ENCODE measurements at places on chromosomes 7 and 10.

DNA sequence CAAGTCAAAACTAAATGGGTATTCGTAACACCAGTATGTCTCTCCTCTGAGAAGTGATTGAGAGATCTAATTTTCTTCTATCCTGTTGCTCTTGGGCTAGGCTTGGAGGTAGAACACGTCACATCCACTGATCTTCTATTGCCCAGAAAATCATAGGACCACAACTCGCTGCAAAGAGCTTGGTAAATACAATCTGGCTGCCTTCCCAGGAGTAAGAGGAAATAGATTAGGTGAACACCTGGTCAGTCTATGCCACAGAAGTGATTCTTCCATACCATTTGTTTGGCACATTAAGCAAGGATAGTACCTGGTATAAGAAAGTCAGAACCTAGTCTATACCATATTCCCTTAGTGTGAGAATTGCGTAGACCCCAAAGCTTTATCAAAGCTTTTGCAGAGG is 129.3 kb upstream of the PHYHIPL start:
- DNase-seq: no peak

DNA sequence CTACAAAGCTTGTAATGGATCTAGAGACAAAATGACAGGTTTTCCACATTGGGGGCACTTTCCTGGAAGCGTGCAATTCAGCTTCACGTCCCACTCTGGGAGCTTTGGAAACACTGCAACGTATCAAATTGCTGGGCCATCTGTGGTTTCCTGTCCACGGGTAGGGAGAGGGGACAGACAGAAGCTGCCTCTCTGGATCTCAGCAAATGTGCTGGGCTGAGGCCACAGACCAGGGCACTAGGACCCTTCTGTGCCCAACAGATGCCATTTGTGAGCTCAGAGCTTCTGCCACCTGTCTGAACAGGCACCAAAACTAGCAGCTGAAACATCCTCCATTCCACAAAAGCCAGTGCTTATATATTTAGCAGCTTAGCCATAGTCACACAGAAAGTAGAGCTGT is 40.9 kb upstream of the FRMD4A start:
- DNase-seq: no peak

GRCh38 chr10:87054373-87055295 is 34.5 kb downstream of the FAM25A start:
- no peak for DNase-seq

DNA sequence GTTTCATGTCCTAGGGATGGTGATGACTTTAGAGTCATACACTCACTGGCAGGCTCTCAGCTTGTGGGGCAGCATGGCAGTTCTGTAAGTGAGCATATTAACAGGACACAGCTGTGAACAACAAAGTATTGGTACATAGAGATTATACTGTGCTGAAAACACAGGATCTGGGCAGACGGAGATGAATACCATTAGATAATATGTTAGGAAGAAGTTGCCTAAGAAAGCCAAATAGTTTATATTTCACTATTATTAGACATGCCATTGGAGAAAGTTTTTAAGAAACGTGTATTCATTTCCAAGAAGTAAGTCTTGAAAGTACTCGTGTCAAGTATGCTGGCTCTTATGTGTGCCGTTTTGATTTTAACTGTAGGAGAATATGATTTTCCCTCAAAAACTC is 274.5 kb downstream of the INHBA start:
- no peak for DNase-seq

- peak; percentile 53 for DNase-seq
Measured at GRCh38 chr10:28241741-28242399, 61.0 kb downstream of the MPP7 start.

DNA sequence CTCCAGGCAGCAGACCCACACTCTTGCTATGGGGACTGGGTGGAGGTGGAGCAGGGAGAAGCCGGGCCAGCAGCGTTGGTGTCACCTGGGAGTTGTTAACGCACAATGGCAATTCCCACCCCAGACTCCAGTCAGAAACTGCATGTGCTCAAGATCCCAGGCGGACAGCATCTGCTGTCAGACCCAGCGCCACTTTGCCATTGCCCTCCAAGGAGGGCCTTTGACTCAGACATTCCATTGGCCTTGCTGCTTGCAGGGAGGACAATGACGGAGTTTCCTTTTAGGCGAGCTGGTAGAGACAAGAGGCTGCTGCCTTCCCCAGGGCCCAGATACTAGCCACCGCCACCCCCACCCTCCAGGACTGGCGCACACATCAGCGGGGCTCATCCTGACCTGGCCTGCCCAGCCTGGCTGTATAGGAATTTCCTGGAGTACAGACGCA is 34.5 kb downstream of the ZNF775 start:
- no peak for DNase-seq

All from fibroblast of the conjunctiva (primary cell).